ENCODE measurements at places on chromosomes 5 and 9.
A peak's percentile ranks its signal among the peaks of the same experiment; 100 is the strongest.

GRCh38 chr9:133423216-133423615 lies 1.0 kb downstream of the ADAMTS13 start:
- no peak for DNase-seq

GRCh38 chr5:172868924-172869591 lies 35.0 kb downstream of the ERGIC1 start:
- DNase-seq, result peak; percentile 3

DNA sequence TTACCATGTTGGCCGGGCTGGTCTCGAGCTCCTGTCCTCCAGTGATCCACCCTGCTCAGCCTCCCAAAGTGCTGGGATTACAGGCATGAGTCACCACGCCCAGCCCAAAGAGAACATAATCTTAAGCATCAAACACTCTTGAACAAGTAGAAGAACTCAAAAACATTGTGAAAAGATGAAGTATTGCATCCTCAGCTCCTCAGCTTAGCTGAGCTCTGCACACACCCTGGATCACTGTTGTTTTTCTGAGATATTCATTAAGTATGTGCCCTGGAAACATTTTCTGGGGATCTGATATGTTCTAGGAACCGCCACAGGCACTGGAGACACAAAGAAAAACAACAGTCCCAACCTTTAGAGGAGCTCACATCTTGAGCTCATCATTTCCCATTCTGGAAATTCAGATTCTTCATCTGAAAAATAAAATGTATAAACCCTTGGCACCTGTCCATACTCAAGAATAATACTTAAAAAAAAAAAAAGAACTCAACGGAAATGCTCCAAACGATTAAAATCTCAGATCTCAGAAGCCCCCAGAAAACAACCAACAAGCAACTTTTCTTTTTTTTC lies 62.2 kb upstream of the ZNF462 start:
- no peak for DNase-seq

- no peak for DNase-seq
Measured at GRCh38 chr5:174991847-174992246, 267.5 kb downstream of the MSX2 start.

DNA sequence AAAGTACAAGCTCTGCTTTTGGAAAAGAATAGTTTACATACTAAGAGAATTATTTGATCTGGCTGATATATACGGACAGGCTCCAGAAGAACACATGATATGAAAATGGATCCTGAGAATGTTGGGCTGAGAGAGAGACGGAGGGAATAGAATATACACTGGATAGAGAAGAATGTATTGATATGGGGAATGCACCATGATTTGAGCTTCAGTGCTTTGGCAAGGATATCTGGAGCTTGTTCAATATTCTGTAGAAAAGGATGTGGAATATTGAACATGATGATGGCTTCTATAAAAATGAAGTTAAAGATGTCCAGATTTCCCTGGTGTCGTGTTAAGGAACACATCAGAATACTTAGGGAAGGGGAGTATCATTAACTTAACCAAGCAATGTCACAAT lies 280.5 kb upstream of the VLDLR start:
- DNase-seq, result no peak

GRCh38 chr5:91052977-91053740 lies 330.0 kb downstream of the ARRDC3 start:
- no peak for DNase-seq

DNA sequence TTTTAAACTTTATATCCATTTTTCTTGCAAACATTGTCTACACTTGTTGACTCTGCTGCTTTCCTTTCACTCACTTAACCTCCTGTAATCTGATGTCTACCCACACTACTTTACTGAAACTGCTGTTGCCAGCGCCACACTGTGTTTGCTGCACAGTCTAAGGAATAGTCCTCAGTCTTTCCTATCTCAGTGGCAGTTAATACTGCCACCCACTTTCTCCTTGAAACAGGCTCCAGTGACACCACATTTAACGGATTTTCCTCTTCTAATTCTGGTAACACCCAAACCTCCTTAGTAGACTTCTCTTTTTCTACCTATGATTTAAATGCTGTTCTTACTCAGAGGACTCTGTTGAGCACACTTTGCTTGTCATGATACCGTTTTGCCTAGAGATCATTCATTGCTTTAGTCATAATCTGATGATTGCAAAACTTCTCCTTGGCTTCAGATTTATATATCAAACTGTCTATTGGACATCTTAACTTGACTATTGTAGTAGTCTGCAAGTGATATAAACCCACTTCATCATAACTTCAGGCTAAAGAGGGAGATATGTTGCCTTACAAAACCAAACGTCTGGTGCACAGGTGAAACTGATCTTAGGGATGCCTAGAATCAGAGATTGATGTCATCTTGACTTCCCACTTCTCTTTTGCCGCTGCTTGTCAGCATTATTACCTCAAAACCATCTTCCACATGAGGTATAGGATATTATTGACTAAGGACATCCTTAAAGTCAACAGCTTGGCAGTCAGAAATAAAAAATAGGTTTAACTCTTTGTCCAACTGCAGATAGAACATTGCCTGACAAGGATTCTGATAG lies 94.1 kb downstream of the CDC42SE2 start:
- DNase-seq, result no peak

- no peak for DNase-seq
Measured at GRCh38 chr5:115414406-115415142, 118.1 kb upstream of the CCDC112 start.

- DNase-seq, result no peak
Measured at GRCh38 chr5:91528831-91529230, 145.7 kb upstream of the ARRDC3 start.

Measured in COLO829 (cell line).